ENCODE measurements at places on chromosomes 3 and 15.

DNA sequence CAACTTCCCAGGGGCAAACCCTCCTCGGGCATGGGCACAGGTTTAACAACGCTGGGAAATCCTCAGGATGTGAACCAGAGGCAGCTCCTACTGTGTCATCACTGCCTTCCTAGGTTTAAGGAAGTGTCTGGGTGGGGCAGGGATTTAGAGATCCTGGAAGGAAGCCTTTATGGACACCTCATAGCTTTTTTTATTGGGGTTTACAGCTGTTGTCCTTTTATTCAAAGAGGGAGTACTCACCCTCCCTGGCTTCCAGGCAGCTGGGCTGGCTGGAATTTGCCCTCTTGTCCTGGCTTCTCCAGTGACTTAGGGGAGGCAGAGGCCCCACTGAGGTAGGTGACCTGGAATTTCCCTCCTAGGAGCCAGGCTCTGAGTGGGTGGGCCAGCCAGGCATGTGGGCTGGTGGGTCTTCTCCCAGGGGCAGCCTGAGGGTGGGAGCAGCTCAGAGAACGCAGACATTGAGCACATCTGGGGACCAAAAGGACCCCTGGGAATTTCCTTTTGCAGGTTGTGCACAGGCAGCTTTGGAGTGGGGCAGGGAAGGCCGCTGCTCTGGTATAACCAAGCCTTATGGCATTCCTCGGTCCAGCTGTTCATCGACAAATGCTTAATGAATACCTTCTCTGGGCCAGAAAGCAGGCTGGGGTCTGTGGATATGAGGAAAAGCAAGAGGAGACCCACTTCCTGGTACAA is 13.5 kb upstream of the FAM3D start:
- no peak for DNase-seq

- DNase-seq: no peak
Observed at GRCh38 chr3:14565868-14566588, 25.9 kb upstream of the GRIP2 start.

GRCh38 chr15:62887113-62887570 is 155.4 kb upstream of the TPM1 start:
- DNase-seq: no peak

DNA sequence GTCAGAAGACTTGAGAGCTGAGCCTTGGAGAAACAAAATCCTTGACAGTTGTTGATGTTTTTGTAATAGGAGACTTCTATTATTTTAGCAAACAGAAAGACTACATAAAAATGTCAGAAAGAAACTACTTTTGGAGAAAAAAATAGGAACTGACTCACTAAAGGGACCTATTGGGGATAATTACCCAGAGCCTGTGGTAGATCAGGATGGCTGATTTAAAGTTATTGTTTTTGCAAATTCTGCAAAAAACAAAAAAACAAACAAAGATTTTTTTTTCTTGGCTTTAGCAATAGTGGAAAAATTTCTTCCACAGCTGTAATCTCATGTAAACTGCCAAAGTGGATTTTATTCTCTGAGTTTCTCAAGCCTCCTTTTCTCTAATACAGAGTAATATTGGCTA is 101.5 kb upstream of the SATB1 start:
- DNase-seq: no peak

GRCh38 chr3:99407257-99407656 is 231.1 kb upstream of the COL8A1 start:
- no peak for DNase-seq

GRCh38 chr3:158790901-158791589 is 10.8 kb upstream of the MFSD1 start:
- no peak for DNase-seq

- DNase-seq: no peak
Observed at GRCh38 chr15:83571820-83572707, 81.9 kb upstream of the ADAMTSL3 start.

GRCh38 chr3:37601832-37602231 is 259.8 kb upstream of the CTDSPL start:
- DNase-seq: no peak

GRCh38 chr3:188396900-188397299 is 242.9 kb downstream of the LPP start:
- no peak for DNase-seq

DNA sequence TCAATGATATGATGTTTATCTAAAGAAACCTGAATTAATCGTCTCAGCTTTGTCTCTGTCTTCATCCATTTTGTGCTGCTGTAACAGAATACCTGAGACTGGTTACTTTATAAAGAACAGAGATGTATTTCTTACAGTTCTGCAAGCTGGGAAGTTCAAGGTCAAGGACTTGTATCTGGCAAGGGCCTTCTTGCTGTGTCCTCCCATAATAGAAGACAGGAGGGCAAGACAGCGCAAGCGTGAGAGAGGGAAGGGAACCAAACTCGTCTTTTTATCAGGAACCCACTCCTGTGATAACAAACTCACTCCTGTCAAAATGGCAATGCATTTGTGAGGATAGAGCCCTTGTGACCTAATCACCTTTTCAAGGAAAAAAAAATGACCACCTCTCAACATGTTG is 131.5 kb downstream of the GHSR start:
- no peak for DNase-seq

GRCh38 chr3:48371651-48372376 is at the start of gene FBXW12:
FBXW12 (plus strand) TSS chr3:48372219; CDS start chr3:48372768, 549 bp downstream.
- no peak for DNase-seq

DNA sequence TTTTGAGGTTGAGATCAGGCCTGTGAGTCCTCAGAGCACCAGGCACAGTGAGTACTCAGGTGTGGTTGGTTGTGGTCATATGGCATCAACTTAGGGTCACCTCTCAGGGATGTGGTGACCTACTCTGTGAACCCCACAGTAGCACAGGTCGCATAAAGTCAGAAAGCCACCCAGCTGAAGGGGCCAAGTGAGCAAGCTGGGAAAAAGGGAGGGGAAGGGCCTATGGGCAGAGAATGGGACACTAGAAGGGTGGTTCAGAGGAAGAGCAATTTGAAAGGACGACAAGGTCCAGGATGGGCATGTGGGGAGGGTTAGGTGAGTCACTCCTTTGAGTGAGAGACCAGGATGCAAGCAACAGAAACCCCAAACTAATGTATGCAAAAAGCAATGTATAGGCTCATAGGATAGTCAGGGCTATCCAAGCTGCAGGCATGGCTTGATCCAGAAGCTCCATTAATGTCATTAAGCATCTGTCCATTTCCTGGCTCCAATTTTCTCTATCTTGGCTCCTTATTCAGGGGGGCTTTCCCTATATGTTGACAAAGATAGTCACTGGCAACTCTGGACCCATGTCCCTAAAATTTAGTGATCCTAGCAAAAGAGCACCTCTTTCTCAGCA is 33.5 kb downstream of the HMCES start:
- DNase-seq: no peak

- DNase-seq: no peak
Observed at GRCh38 chr3:99466331-99466730, 172.1 kb upstream of the COL8A1 start.

DNA sequence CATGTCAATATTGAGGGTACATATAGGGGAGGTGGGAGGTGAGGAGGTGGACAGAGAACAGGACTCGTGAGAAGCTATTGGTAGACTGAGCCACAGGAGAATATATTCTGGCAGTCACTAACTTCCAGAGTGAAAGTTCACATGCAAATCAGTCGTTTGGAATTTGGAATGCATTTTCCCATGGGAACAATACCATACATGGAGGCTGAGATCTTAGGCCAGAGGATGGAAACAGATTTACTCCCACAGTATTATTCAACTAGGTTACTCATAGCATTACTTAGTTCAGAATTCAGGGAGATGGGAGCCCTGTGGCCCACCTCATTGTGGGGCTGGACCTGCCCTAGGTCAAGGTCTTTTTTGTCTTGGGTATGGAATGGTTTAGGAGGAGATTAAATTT is 36.4 kb upstream of the ABHD2 start:
- no peak for DNase-seq

GRCh38 chr3:40895109-40895508 is 304.2 kb upstream of the CTNNB1 start:
- DNase-seq: no peak

DNA sequence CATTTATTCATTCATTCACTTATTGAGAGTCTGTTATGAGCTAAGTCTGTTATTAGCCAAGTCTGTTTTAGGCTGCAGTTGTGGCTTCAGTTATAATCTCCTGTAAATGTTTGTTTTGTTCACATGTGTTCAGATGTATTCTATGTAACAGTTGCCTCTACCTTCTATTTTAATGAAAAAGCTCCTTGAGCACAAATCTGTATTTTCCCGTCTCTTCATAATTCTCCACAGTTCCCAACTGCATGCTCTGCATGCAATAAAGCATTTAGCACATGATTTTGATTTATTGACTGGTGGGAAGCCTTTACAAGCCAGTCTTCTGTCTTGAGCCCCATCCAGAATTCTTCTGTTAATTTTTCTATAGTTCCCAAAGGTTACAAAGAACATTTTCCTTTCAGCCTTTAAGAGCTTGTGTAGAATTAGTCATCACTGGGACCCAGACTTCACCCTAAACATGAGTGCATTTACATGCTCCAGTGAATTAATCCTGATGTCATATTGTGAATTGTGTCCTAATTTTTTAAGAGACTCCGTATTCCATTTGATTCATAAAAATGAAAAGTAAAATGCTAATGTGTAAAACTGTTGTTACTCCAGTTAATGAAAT is 122.3 kb upstream of the NR2E3 start:
- no peak for DNase-seq

DNA sequence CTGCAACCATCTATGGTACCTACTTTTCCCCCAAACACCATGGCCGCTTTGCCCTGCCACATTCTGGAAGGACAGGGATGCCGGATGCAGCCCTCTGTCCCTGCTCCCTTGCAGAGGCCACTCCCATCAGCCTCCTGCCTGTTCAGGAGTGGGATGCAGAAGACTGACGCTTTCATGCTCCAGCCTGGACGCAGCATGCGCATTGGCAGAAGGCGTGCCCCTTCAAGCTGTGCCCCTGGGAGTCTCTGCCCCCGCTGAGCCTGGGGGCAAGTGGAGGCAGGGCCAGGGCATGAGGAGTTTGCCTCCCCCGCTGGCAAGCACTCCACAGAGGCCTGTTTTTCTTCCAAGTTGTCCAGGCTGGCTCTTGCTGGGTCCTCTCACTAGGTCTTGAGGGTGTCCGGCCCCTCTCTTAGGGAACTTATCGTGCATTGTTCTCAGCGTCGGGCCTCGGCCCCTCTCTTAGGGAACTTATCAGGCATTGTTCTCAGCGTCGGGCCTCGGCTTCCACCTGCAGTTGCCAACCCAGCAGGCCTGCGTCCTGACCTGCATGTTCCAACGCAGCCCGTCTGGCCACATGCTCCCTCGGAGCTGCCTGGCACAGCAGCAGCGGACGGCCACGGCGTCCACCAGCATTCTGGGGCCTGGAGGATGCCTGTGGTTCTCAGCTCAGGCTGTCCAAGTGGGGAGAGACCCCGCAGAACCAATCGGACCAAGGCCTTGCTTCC is 14.6 kb upstream of the SNRPA1 start:
- DNase-seq: no peak

- no peak for DNase-seq
Observed at GRCh38 chr3:57764794-57765193, 8.7 kb downstream of the SLMAP start.

DNA sequence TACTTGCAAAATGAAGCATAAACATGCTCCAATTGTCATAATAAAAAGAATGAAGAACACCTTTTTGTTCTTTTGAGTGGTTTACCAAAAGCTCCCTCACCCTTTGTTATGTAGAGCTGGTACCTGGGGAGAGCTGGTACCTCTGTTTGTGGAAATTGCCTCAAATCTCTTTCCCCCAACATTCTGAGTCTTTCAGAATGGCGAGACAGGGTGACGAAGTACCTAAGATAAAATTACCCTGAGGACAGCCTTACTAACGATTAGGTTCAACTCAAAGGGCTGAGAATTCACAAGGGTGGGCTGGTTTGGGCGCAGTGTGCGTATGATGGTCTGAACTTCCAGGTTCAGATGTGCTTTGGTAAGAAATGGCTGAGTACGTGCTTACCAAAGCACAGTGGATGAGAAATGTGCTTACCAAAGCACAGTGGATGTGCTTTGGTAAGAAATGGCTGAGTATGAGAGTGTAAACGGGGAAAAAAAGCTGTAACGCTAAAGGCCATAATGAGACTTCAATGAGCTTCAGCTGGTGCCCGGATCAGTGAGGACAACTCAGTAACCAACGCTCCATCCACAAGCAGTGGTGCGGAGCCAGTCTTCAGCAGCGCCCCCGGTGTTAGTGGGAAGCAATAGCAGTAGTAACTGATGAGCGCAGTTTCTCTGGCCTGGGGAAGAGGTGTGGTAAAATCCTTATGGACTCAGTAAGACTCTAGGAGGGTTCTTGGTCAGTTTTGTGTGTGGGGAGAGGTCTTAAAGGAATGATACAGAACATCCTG is 72.3 kb upstream of the LRIG1 start:
- no peak for DNase-seq

DNA sequence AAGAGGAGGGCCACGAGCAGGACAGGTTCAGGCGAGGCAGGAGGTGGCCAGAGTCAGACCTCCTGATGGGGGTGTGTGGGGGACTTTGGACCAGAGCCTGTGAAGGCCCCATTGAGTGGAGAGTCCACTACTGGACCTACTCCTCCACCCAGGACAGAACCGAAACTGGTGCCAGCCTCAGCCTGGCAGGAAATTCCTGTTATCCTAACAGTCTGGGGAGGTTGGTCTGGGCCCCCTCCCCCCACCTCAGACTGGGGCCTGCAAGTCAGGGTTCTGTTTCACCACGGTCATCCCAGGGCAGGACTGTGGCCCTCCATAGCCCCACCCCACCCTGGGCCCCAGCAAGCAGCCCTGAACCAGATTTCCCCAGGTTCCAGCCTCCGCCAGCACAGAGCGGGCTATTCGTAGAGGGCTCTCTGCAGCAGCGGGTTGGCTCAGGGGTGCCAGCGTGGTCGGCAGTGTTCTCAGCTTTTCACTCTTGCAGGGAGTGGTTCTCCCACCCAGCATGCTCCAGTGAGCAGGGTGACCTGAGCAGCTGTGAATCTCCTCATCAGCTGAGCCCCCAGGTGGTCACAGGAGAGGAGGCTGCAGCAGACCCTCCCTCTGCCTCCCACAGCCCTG is 217.3 kb downstream of the TBC1D2B start:
- DNase-seq: no peak
